Breast epithelium (tissue), 4 donors: ENCODE measurements at places on chromosomes 7 and 10. TPM values are rescaled to one million over a fixed set of nuclear protein-coding genes. Genes with fewer than 3 reads are reported as not detected.

Gene HECW1
- 1.9 TPM for total RNA-seq

Gene H2AZ2
- 110 TPM for total RNA-seq

Gene OGA
- 169 TPM for total RNA-seq

Gene MOGAT3
- not detected for total RNA-seq

DNA sequence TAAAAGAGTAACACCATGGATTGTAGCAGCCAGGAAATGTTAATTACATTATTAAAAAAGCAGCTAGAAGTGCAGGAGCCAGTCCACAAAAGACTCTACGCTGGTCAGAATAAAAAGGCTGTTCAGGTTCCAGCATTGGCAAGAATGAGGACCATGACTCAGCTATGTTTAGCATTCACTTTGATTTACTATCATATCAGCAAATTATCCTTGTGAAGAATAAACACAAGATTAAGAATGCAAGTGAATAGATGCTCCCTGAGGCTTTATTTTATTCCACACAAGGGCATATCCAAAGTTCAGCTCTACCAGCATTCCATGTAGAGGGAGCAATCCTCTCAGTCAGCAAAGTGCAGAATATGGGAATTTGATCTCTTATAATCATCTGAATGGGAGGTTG lies 13.6 kb downstream of the DGKB start:
- H3K27ac ChIP-seq = no peak overlapping the region
- H3K4me1 ChIP-seq = no peaks in the 10 kb centered on the region
- no peaks in the 10 kb centered on the region for H3K27me3 ChIP-seq
- no peak overlapping the region for H3K4me3 ChIP-seq

DNA sequence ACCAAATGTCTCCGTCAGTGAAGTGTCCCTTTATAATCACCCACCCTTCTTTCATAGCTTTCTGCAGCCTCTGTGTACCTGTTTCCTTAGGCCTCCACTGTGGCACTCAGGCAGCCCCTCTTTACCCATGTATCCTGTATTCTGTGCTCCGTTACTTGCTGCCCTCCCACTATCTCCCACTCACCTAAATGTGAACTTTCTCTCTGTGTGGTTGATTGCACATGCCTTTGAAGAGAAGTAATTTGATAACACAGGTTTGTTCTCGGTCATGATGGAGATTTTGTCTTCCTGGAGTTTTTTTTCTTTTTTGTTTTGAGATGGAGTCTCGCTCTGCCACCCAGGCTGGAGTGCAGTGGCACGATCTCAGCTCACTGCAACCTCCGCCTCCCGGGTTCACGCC lies 61.5 kb downstream of the REEP3 start:
- H3K36me3 ChIP-seq = no peaks in the 10 kb centered on the region
- no peaks in the 10 kb centered on the region for H3K4me1 ChIP-seq
- DNase-seq = no peak
- no peak overlapping the region for H3K4me3 ChIP-seq

- no peaks in the 10 kb centered on the region for H3K27me3 ChIP-seq
- H3K4me1 ChIP-seq = no peaks in the 10 kb centered on the region
Observed at GRCh38 chr10:95560278-95561176, 644 bp downstream of the SORBS1 start.

GRCh38 chr10:76149602-76150138 lies 718.2 kb downstream of the LRMDA start:
- no peak overlapping the region for H3K4me3 ChIP-seq
- H3K4me1 ChIP-seq = no peaks in the 10 kb centered on the region
- DNase-seq = no peak
- H3K27me3 ChIP-seq = no peaks in the 10 kb centered on the region

- no peak for DNase-seq
- no peaks in the 10 kb centered on the region for H3K4me1 ChIP-seq
- no peaks in the 10 kb centered on the region for H3K36me3 ChIP-seq
- H3K27me3 ChIP-seq = no peaks in the 10 kb centered on the region
- no peak overlapping the region for H3K4me3 ChIP-seq
Observed at GRCh38 chr7:50415844-50416364, 34.2 kb downstream of the FIGNL1 start.

- H3K27ac ChIP-seq = no peak overlapping the region
- DNase-seq = no peak
- H3K36me3 ChIP-seq = peaks cover 2% of the 10 kb centered on the region
Observed at GRCh38 chr10:131961047-131961776, 20.5 kb downstream of the BNIP3 start.

- H3K27ac ChIP-seq = no peak overlapping the region
- no peaks in the 10 kb centered on the region for H3K4me1 ChIP-seq
- H3K27me3 ChIP-seq = no peaks in the 10 kb centered on the region
- no peak for DNase-seq
Observed at GRCh38 chr10:3271354-3272115, 99.0 kb upstream of the PITRM1 start.

DNA sequence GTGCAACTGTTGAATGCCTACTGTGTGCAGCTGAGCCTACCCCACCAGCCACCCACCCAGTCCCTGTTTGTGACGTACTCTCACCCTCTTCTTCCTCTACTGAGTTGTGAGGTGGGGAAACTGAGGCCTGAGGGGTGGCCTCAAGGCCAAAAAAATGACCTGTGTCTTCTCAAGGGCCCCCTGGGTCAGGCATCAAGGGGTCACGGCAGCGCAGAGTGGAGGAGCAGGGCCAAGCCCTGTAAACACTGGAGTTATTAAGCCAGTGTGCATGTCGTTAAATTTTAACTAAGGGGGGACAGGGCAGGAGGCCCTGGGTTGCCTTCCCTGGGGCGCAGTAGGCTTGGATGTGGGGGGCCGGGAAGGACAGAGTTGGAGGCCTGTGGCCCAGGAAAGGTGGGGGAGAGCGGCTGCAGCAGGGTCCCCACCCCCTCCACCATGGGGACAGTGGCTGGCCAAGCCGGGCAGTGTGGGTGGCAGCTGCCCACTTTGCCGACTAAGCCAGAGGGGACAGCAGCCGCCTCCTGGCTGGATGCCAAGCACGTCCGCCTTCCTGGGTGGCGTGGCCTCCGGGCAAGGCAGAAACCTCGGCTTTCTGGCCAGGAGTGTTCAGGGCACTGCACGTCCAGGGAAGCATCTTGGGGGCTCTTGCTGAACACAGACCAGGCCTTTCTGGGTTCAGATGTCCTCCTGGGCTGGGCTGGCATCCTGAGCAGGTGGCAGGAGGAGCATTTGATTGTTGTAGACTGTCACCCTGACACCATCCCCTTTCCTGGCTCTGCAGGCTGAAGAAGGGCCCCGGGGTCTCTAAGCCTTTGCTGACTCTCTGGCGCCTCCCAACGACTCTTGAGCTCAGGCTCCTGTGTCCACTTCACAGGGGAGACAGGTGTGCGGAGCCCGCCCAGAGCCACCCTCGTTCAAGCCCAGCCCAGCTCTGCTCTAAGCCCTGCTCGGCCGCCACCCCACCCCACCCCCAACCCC lies 1.9 kb downstream of the SLC29A4 start:
- no peaks in the 10 kb centered on the region for H3K36me3 ChIP-seq
- H3K27ac ChIP-seq = no peak overlapping the region
- no peak for DNase-seq
- no peak overlapping the region for H3K4me3 ChIP-seq
- no peaks in the 10 kb centered on the region for H3K27me3 ChIP-seq
